CD4-positive, alpha-beta T cell treated with Interleukin-6 for 4 hours (primary cell): ENCODE measurements at places on chromosomes 12 and 14.

- no peak for DNase-seq
Observed at GRCh38 chr12:123441523-123442164, 5.2 kb upstream of the RILPL2 start.

- DNase-seq: no peak
Observed at GRCh38 chr14:65373671-65374039, 38.9 kb upstream of the FUT8 start.

GRCh38 chr14:26872515-26873361 lies 274.9 kb upstream of the NOVA1 start:
- no peak for DNase-seq

- DNase-seq: no peak
Observed at GRCh38 chr14:24057271-24057670, 5.5 kb downstream of the CARMIL3 start.

DNA sequence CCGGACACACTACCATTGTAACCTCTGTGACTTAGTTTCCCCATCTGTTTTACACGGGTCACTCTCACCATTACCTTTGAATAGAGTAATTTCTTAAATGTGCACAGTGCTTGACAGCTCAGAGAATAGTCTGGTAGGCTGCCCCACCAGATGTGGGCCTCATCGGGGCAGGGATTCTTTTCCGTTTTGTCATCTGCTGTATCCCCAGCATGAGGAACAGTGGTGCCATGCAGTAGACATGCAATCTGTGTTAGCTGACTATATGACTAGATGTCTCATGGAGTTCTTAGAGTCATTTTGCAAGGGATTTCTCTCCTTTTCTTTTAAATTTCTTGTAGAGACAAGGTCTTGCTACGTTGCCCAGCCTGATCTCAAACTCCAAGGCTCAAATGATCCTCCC lies 44.9 kb upstream of the PLEKHG3 start:
- no peak for DNase-seq

- DNase-seq: no peak
Observed at GRCh38 chr14:102056694-102057442, 30.0 kb downstream of the HSP90AA1 start.

GRCh38 chr14:103279142-103280025 lies 54.7 kb upstream of the EIF5 start:
- no peak for DNase-seq

DNA sequence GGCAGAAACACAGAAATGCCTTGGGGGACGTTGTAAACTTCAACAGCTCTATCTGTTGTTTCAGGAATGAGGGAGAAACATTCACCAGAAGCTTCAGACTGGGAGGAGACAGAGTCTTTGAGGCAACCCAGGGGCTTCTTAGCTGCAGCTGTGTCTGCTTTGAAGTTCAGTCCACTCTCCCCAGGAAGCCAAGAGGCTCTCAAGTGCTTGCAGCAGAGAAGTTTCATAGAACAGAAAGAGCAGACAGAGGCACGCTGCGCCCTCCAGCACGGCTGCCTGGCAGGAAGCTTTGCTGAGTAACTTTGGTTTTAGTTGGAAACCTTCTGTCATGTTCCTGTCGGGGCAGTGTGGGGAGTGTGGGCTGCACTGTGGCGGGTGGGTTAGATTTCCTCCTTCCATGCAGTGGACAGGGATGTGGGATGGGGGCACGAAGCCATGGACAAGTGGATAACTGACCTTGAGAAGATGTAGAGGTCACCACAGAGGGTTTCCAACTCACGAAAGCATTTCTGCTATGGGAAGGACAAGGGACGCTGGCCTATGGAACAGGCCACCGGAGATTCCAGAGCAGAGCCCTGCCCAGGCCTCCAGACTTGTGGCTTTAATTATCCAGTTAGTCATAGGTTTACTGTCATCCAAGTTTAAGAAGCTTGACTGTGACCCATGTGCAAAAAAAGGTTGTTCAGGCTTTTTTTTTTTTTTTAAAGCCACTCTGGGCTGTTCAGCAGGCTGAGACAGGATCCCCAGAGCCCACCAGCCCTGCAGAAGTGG lies 107.7 kb downstream of the ARF6 start:
- DNase-seq: peak; percentile 84
